ENCODE measurements at places on chromosomes 2 and 18.

DNA sequence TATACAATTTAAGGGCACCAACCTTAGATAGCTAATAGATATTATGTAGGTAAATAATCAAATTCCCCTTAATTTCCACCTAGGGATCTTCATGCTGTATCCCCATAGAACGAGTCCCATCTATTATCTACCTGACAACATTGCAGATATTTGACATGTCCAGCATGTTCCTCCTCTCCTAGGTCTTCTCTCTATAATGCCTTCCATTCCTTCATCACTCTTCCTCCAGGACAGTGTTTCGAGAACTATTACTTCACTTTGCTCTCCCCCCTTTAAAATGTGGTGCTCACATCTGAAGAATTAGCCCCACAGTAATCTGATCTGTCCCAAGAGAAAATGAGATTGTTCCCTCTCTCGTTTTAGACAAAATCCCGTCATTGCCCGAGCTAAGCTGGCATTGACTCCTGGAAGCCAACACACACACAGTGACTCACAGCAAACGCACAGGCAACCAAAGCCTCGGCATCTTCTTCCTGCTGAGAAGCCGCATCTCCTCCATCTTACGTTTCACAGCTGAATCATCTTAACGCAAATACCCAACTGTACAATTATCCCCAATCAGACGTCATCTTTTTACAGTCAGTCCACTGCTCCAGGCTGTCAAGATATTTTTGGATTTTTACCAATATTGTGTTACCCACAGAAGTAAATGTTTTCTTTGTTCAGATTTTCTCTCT, 162.9 kb upstream of the AGAP1 start:
- no peak for DNase-seq

- DNase-seq, result no peak
Measured at GRCh38 chr18:6363216-6363615, 51.5 kb downstream of the L3MBTL4 start.

DNA sequence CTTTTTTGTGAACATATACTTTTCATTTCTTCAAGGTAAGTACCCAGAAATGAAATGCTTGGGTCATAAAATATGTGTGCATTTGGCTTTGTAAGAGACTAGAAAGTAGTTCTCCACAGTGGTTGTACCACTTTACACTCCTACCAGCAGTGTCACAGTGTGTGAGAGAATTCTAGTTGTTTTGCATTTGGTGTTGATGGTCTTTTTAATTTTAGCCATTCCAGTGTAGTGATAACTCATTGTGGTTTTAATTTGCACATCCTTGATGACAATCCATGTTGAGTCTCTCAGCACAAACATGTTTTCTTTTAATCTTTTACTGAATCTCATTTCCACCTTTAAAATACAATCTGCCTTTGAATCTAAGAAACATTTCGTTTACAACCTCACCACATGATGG, 402.5 kb upstream of the ETAA1 start:
- DNase-seq, result no peak

GRCh38 chr18:63514888-63515678, 27.1 kb upstream of the SERPINB12 start:
- DNase-seq, result no peak

GRCh38 chr2:199085261-199085660, 372.5 kb downstream of the SATB2 start:
- DNase-seq, result no peak

DNA sequence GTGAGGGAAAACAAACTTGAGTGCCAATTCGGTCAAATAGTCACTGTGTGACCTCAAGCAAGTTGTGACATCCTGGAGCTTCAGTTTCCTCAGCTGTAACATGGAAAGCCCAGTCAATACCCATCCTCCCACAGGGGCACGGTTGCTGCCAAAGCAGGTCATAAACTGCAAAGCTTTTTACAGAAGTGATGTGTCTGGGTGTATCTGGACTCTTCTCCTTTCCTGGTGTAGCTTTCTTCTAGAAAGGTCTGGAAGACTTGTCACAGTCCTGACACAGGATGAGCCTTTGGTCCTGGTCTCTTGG, 4.2 kb upstream of the AFF3 start:
- no peak for DNase-seq

- DNase-seq, result no peak
Measured at GRCh38 chr2:17272170-17272569, 246.1 kb downstream of the RAD51AP2 start.

DNA sequence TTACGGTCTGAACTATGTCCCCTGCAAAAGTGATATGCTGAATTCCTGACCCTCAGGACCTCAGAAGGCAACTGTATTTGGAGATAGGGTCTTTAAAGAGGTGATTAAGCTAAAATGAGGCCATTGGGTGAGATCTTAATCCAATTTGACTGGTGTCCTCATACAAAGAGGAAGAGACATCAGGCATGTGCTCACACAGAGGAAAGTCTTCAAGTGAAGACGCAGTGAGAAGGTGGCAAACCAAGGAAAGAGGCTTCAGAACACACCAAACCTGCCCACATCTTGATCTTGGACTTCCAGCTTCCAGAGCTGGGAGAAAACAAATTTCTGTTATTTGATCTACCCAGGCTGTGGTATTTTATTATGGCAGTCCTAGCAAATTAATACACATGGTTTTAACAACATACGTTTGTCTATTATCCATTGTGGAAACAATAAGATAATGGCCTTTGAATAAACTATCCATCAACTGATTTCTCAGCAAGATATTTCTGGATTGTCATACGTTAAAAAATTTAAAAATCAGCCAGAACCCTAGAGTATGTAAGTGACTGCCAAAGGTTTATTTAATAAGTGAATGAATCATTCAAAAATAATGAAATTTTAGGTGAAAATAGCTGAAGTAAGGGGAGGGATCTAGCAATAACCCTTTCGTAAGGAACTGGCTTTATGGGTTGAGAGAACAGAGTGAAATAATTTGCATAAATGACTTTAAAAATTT, 6.5 kb downstream of the WIPF1 start:
- DNase-seq, result no peak

DNA sequence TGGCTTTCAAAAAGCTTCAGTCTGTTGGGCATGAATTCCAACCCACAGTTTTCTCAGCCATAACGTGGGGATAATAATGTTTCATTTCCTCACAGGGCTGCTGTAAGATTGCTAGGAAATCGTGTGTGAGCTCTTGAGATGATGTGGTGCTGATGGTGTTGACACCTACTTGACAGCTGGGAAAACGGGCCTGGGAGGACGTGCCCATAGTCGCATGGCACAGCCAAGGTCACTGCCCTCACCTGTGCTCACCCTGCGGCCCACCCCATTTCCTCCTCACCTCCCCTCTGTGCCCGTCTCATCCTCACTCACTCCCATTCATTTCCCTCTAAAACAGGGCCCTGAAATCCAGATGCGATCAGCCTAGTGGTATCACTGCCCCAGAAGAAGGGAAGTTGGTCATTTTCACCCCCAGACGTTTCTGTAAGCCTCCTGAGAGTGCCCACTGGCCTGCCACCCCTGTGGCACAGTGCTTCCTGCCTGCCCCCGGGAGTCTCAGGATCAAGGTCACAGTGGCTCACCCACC, 33.0 kb downstream of the DPYSL5 start:
- DNase-seq, result no peak

DNA sequence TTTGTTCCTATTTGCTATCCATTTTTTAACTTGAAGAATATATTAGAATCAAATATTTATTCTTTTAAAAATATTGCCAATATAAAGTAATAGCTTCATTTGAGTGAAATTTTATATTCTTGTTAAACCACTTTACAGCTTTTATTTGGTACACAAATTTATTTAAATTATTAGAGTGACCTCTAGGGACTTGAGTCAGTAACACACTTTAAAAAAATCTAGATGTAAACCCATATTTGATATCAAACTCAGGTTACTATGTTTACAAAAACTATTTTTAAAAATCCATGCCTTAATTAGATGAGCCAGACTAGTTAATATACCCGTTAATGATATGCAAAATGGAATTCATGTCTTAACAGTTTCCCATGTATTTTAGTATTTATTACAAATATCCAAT, 134.6 kb downstream of the MAP4K4 start:
- DNase-seq, result no peak

GRCh38 chr18:8084160-8084559, 517.0 kb downstream of the PTPRM start:
- peak; percentile 53 for DNase-seq

GRCh38 chr2:30664761-30665358, 142.4 kb downstream of the CAPN13 start:
- peak; percentile 29 for DNase-seq

DNA sequence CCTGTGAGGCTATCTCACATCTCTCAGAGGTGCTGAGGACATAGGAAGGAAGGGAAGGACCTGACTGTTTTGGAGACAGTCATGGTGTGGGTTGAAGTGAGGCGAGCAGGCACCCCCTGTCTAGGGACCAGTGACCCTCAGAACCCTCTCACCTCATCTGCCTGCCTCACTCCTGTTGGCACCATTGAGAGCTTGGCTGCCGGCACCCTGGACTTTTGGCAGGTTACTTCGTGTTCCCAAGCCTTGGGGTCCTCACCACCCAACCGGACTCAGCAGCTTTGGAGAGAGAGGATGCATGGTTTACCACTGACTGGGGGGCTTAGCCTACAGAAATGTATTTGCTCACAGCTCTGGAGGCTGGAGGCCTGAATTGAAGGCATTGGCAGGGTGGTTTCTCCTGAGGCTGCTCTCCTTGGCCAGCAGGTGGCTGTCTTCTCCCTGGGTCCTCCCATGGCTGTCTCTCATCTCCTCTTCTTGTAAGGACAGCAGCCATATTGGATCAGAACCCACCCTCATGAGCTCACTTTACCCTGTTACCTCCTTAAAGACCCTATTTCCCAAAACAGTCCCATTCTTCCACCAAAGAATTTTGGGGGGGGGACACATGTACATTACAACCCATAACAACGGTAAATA, 142.0 kb downstream of the TSN start:
- no peak for DNase-seq

DNA sequence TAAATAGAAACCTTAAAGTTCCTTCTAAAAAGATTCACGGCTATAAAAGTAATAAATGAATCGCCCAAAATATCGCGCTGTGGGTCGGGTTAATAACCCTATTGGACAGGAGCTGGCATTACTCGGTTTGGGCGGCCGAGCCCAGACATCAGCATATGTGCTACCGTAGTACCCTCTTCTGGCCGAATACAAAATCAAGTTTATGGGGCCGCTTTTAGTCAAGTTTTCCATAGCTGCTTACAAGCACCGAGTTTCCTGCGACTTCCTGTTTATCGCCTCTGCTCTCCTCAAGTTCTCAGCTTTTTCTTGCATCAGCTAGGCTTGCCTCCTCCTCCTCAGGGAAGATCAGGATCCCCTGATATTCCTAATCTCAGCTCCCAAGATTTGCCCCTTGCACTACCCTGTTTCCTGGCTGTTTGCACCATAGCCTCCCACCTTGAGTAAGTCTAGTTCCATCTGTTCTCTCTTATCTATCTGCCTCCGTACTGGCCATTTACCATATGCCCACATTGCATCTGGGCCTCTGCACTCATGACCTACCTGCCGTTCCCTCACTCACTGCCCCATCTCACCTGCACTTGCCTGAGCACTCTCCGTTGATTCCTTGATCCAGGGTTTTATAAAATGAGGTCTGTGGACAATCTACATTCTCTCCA, 56.1 kb downstream of the SLC35F5 start:
- no peak for DNase-seq

DNA sequence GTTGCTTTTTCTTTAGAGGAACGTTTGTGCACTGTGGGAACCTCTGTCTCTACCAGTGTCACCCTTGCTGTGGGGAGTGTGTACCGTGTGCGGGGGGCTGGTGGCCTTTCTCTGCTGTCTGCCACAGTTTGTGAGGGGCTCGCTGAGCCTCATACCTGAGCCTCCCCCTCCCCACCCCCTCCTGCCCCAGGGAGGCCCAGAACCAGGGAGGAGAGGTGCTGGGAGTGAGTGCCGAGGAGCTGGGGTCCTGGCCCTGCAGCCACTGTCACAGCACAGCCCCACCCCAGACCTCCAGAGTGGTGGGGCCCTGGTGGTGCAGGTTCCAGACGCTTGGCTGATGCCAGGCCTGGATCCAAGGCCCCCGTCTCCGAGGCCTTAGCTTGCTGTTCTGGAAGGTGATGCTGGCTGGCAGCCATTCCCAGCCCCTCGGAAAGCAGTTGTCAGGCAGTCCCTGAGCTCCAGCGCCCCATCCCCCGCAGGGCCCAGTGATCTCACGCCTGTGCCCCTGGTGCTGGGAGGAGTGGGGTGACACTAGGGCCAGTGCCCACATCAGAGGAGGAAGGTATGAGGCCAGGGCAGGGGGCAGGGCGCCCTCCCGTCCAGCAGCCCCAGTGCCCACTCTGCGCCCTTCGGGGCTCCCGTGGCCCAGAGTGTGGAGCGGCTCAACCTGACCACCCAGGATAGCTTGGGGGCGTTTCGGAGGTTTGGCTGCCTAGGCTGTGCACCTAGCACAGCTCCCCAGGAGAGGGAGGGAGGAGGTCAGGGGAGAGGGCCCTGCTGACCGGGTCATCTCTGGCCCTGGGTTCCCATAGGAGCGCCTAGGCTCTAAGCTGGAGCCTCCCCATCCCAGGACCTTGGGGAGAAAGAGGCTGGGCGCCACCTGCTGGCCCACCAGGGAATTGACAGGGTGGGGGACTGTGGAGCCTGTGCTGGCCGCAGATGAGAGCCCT, 53.0 kb upstream of the ALPP start:
- peak; percentile 79 for DNase-seq

DNA sequence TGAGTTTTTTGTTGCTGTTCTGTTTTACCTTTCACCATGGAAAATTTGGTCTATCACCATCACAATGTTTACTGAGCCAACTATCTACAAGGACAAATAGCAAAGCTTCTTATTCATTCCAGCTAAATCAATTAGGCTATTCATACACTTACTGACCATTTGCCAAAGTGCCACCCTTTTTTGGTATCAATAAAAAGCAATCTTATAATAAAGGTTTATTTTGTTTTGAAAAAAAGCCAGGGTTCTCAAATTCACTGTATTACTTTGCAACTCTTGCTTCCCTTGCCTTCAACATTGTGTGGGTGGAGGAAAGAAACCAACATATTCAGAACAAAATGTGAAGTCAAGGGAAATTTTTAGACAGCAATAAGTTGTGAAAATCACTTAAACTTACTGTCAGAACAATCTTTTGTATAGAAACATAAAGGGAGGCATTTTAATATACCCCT, 15.3 kb downstream of the PELI1 start:
- no peak for DNase-seq

- DNase-seq, result no peak
Measured at GRCh38 chr18:43934322-43934721, 657.0 kb upstream of the SYT4 start.

- DNase-seq, result no peak
Measured at GRCh38 chr2:217922101-217923006, 80.4 kb downstream of the TNS1 start.

DNA sequence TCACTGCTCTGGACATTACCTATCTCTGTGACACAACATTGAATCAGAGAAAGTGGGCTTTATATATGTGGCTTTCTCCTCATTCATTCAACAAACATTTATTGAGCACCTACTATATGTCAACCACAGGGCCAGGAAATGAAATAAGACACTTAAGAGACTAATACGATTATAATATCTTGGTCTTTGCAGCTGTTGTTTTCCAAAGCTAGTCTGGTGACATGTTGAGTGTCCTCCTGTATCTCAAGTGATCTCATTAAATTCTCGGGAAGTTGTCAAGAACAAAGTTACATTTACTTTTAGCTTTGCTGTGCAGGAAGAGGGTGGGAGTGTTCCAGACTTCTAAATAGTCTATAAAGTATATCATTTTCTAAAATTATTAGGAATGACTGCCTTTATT, 164.6 kb upstream of the SP5 start:
- DNase-seq, result no peak

GRCh38 chr2:192978395-192978794, 783.7 kb upstream of the TMEFF2 start:
- DNase-seq, result no peak

GRCh38 chr2:100321866-100322820, at the start of gene LONRF2:
LONRF2 (minus strand) TSS chr2:100322501; CDS start chr2:100322093, 408 bp downstream.
- peak; percentile 64 for DNase-seq

Measured in ecto neural progenitor cell (in vitro differentiated cells).